Hippocampal formation (tissue), 2 donors: ENCODE measurements at places on chromosomes 6 and 20.

DNA sequence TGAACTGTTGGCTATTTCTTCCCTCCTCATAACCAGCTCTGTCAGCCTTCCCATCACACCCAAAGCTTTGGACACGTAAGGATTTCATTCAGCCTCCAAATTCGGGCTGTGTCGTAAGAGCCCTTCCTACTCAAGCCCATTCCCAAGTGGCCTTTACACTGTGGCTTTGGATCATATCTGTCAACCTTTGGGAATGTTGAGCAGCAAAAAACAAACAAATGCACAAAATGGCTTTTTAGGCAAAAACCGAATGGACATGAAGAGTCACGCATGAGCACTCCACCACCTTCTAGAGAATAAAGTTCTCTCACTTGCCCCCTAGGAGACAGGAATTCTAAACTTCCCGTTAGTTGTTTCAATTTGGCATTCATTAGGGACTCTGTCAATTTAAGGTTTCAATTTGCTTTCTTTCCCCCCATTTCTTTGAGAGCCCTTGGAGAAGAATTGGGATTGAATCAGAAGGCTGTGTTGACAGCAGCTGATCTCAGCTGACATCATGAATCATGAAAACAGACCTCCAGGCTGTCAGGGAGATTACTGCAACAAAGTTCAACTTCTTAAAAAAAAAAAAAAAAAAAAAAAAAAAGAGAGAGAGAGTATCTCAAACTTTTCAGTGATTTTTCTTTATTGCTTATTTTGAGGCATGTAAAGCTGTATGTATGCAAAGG lies 110.3 kb downstream of the BCAS1 start:
- no peak for DNase-seq

DNA sequence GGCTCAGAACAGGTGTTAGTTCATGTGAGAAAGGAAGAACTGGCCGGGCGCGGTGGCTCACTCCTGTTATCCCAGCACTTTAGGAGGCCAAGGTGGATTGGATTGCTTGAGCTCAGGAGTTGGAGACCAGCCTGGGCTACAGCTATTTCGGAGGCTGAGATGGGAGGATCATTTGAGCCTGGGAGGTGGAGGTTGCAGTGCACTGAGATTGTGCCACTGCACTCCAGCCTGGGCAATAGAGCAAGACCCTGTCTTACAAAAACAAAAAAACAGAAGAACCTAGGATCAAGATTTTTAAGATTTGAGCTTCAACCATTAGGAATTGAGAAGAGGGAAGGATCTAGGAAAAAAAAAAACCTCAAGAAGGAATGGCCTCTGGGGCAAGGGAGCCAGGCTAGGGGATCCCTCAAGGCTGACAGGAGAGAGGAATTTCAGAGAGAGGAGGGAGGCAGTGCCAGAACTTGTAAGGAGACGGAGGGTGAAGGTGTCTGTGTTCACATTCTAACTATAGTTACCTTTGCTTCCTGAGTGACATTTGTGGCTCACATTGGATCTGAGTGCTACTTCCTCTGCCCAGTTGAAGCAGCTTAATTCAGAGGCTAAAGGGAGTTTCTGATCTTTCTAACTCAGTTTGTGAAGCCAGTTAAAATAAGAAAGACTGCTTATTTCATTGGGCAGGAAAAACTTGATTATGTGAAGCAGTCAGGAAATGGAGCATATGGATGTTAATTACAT lies 26.1 kb downstream of the CHMP4B start:
- DNase-seq: no peak

DNA sequence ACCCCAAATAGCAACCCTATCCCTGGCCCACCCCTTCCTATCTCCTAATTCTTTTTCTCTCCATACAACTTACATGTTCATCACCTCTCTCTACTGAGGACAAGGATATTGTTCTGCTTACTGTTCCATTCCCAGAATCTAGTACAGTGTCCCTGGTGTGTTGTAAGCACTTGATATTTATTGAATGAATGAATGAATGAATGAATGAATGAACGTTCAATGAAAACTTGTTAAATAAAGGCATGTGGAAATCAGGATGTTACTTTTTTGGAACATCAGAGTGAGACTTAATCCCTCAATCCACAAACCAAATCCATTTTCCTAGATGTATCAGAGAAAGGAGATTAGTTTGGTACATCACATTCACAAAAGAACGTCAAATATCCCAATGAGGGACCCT lies 6.8 kb upstream of the JPH2 start:
- no peak for DNase-seq

DNA sequence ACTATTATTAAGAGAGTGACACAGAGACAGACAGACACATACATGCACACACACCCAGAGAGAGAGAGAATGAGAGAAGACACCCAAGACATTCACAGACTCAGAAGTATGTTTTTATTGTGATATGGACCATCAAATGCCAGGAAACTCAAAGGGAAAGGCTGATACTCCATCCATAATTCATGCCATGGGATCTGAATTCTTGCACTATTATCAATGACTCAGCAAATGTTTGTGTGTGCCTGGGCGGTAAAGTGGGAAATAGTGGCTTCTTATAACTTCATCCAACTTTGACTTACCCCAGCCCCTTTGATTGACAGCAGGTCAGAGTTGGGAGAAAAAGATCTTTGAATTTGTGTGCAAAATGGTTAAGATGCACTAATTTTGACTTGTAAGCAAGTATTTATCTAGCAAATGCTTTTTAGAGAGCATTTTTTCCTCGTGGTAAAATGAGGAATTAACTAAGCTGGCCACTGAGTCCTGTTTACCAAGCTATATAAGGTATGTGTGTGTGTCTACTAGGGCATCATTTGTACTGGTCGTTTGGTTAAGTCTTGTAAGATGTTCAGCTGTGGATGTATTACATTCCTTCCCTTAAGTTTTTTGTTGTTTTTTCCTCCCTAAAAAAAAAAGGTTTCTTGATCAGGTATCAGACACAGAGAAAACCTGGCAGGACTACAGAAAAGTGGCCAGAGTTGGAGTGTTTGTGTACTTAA lies 3.0 kb upstream of the CCN2 start:
- DNase-seq: no peak

DNA sequence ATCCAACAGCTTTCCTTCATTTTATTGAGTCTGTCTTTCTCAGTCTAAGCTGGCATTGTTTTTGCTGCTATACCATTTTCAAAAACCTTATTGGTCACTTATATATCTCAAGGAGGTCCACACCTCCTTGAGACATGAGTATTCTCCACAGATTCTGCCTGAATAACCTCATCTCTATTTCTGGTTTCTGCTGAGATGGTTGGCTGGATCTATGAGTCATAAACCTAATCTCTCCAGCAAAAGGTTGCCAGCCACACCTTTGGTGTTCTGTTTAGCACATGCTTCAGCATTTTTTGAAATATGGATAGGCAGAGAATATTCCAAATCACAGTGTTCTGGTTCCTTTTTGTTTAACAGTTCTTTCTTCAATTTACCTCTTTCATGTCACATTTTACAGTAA lies 40.8 kb upstream of the TMEM244 start:
- no peak for DNase-seq

- no peak for DNase-seq
Measured at GRCh38 chr20:59250293-59250692, 50.1 kb upstream of the EDN3 start.

DNA sequence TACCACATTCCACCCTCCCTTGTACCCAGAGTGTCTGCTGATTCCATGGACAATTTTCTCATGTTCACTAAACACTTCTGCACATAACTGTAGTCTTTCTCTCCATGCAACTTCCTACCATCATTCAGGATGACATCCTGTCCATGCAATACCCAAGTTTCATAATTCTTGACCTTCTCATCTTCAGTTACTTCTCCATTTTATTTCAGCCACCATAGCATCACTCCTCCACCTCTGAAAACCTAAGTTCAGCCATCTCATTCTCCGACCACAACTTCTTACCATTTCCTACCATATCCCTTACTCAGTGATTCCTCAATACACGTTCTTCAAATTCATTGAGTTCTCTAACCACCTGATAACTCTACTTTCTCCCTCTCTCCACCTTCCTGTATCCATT lies 216.5 kb upstream of the TENT5A start:
- DNase-seq: no peak
